SJSA1 (cell line): ENCODE measurements at places on chromosomes 6 and 20. TPM values are rescaled to one million over a fixed set of nuclear protein-coding genes. Genes with fewer than 3 reads are reported as not detected.

The MUC22 gene
- total RNA-seq: not detected in 2 replicates

The PLG gene
- total RNA-seq: not detected in 2 replicates

The BICRAL gene
- 2.2 and 4.0 TPM in 2 replicates for total RNA-seq

The TSHZ2 gene
- not detected in 2 replicates for total RNA-seq

GRCh38 chr20:17488916-17489600 lies 42.1 kb downstream of the BFSP1 start:
- H3K36me3 ChIP-seq: no peaks in the 10 kb centered on the region
- H3K4me3 ChIP-seq: no peak overlapping the region
- no peak overlapping the region for H3K27ac ChIP-seq

DNA sequence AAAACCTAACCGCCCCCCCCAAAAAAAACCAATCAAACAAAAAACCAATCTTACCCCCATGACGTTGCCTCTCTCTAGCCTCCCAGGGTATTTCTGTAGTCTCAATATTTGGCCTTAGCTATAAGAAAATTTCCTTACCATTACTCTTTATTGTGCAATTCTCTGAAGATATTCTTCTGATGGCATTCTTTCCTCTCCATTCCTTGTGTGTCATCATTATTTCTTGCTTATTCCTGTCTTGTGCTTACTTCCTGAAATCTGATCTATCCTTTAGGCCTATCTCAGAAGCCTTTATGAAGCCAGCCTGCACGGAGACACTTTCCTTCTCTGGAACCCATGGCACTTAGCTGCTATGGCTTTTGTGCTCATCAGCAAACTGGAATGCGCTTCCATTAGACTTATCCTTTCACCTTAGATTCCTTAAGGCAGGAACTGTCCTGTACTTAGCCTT lies 65.9 kb upstream of the DDR1 start:
- no peak for DNase-seq
- peak overlapping the region; percentile 77 for H3K27ac ChIP-seq
- H3K4me1 ChIP-seq: peaks cover 73% of the 10 kb centered on the region
- H3K4me3 ChIP-seq: no peak overlapping the region

DNA sequence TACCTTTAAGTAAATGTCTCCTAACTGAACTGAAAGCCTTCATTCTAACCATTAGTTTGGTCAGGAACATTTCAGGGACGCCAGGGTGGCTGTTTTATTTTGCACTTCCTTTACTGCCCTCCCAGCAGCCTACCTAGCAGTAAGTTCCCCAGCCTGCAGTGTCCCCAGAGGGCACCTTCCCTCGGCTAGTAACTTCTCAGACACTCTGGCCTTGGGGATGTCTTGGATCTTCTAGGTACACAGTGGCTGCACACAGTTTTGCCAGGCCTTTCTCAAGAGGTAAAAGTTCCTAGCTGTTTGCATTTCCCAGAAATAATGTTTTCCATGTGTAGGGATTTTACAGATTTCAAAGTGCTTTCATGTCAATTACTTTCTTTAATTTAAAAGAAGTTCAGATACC lies 378 bp upstream of the LAMA2 start:
- H3K27ac ChIP-seq: no peak overlapping the region
- no peaks in the 10 kb centered on the region for H3K4me1 ChIP-seq
- no peaks in the 10 kb centered on the region for H3K27me3 ChIP-seq
- H3K4me3 ChIP-seq: no peak overlapping the region
- DNase-seq: no peak

DNA sequence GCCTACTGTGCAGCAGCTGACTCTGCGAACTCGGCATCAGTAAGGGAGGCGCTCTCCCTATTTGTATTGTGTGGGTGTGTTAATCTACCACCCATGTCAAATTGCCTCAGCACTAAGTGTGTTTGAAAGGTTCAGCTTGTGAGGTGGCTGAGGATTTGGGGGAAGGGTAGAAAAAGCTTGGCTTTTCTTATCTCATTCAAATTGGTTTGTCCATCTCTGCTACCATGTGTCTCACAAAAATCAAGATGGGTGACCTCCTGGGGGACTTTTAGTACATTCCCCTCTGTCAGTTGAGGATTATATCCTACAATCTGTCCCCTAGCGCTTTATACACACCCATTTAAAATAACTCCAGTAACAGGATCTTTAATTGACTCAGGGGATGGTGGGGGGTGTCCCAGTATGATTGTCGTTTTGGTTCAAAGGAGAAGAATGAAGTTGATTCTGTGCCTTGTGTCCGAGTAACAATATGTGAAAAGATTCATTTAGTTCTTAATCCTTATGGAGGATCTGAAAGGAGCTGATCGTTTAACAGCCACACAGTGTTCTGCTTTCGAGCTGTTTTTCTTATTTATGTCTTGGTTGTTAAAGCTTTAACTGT lies 609.6 kb downstream of the PKHD1 start:
- H3K4me1 ChIP-seq: no peaks in the 10 kb centered on the region
- no peaks in the 10 kb centered on the region for H3K36me3 ChIP-seq
- H3K27ac ChIP-seq: no peak overlapping the region

GRCh38 chr6:26124781-26125685 lies 37.8 kb downstream of the HFE start:
- no peaks in the 10 kb centered on the region for H3K27me3 ChIP-seq

- H3K27me3 ChIP-seq: no peaks in the 10 kb centered on the region
- no peak for DNase-seq
- H3K4me1 ChIP-seq: no peaks in the 10 kb centered on the region
- H3K4me3 ChIP-seq: no peak overlapping the region
These were observed 36.1 kb downstream of the SERAC1 start for GRCh38 chr6:158131926-158132325.

- peak; percentile 44 for DNase-seq
- no peak overlapping the region for H3K4me3 ChIP-seq
- no peaks in the 10 kb centered on the region for H3K36me3 ChIP-seq
- H3K4me1 ChIP-seq: no peaks in the 10 kb centered on the region
- H3K27ac ChIP-seq: no peak overlapping the region
These were observed 12.0 kb upstream of the TRMT11 start for GRCh38 chr6:125974214-125974866.

- no peaks in the 10 kb centered on the region for H3K4me1 ChIP-seq
- DNase-seq: no peak
- H3K27ac ChIP-seq: no peak overlapping the region
- H3K4me3 ChIP-seq: no peak overlapping the region
These were observed 31.2 kb downstream of the HACE1 start for GRCh38 chr6:104828478-104828877.

- no peaks in the 10 kb centered on the region; the same call in 1 of the 2 replicates for H3K27me3 ChIP-seq
- H3K4me3 ChIP-seq: no peak overlapping the region
- no peak for DNase-seq
These were observed 196.3 kb downstream of the FUT9 start for GRCh38 chr6:96212066-96212465.

- H3K36me3 ChIP-seq: no peaks in the 10 kb centered on the region
- no peak for DNase-seq
- no peaks in the 10 kb centered on the region for H3K4me1 ChIP-seq
- no peak overlapping the region for H3K4me3 ChIP-seq
- H3K27ac ChIP-seq: no peak overlapping the region
These were observed 125.1 kb upstream of the CARMIL1 start for GRCh38 chr6:25154034-25154596.

DNA sequence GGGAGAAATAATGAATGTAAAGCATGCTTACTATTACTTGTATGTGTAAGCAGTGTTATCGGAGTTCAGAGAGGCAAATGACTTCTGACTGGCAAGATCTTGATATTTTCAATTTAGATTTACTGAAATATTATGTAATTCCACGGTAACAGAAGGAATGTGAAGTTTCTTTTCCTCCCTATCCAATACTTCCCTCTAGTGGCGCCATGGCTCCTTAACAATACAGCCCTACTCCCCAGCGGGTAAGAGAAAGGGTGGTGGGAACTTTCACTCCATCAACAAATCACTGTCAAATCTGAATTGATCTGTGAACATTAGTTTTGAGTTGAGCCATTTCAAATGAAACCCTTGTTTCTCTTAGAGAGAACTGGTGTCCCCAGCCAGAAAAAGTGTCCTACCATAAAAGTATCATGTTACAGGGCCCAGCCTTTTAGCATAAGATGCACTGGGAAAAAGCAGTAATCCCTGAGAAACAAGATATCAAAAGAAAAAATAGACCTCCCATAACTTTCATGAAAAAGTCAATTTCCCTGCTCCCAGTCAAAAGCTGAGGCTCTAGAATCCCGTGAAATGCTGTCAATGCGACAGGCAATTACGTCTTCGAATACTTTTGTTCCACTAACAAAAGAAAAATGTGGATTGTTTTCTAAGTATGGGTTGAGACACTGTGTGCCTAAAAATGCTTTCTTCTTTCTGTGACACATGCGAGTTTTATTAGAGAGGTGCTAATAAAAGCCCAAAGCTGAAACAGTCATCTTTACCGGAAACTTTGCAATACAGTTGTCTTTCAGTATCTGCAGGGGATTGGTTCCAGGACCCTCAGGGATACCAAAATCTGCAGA lies 12.9 kb downstream of the COX7A2 start:
- H3K27ac ChIP-seq: no peak overlapping the region
- no peak overlapping the region for H3K4me3 ChIP-seq
- peaks cover 19% of the 10 kb centered on the region for H3K4me1 ChIP-seq
- H3K36me3 ChIP-seq: no peaks in the 10 kb centered on the region

GRCh38 chr6:162222521-162222920 lies 505.0 kb downstream of the PRKN start:
- H3K4me3 ChIP-seq: no peak overlapping the region
- H3K36me3 ChIP-seq: no peaks in the 10 kb centered on the region
- DNase-seq: no peak
- no peaks in the 10 kb centered on the region for H3K27me3 ChIP-seq
- H3K27ac ChIP-seq: no peak overlapping the region

DNA sequence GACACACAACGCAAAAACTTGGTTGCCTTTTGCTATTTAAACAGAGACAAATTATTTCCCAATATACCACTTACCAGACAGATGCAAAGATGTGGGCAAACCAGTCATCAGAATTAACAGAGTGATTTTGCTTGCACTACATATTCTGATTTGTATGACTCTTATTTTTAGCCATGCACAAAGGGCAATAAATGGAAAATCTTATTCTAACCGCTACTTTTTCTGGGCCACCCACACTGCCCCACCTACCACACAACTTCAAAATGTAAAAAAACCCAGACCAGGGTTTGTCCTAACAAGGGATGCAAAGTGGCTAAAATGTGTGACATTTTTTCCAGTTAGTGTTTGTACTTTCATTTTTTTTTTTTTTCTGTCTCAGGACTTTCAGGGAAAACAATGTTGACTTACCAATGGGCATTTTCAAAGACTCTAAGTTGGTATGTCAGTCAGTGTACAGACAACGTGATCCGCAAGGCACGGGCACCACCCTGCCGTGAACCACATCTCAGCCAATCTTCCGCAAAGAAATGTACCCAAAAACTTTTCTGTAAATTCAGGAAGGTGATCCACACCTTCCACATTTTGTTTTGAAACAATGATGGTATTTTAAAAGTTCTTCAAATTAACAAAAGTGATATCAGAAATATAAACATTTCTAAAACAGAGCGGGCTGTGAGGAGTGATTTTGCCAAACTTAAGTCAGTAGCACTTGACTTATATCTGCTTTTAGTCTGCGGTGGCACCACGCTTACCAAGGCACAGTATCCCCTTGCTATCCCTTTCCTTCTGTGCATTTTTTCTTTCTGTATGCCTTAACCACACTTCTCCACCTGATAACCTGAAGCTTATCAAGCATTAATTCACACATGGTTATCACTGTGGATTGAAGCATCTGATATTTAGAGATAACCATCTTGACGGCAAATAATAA lies 185.6 kb downstream of the GJA10 start:
- peak overlapping the region; percentile 3; the same call in 1 of the 2 replicates for H3K4me3 ChIP-seq
- H3K36me3 ChIP-seq: no peaks in the 10 kb centered on the region
- H3K27me3 ChIP-seq: no peaks in the 10 kb centered on the region

DNA sequence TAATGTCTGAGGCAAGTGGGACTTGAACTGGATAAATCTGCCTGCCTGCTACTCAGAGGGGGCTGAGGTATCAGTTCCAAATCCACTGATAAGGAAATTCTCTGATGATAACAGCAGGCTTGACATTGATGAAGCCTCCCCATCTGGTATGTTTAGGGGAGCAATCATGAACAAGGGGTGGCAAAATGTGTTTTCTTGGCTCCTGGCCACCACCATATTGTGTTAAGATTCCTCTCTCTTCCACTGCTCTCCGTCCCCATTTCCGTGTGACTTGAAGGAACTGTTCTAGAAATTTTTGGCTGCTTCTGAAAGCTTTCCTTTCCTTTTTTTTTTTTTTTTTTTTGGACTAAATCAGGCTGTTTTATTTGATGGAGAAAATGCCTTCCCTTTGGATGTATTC lies 335.3 kb upstream of the NRSN1 start:
- H3K27ac ChIP-seq: no peak overlapping the region
- H3K4me1 ChIP-seq: no peaks in the 10 kb centered on the region; the same call in 1 of the 2 replicates
- DNase-seq: no peak
- H3K4me3 ChIP-seq: no peak overlapping the region
- no peaks in the 10 kb centered on the region for H3K36me3 ChIP-seq
